Stimulated activated naive CD4-positive, alpha-beta T cell (primary cell): ENCODE measurements at places on chromosomes 6 and 20.

GRCh38 chr6:125182237-125183008 lies 28.9 kb downstream of the TPD52L1 start:
- DNase-seq: no peak

DNA sequence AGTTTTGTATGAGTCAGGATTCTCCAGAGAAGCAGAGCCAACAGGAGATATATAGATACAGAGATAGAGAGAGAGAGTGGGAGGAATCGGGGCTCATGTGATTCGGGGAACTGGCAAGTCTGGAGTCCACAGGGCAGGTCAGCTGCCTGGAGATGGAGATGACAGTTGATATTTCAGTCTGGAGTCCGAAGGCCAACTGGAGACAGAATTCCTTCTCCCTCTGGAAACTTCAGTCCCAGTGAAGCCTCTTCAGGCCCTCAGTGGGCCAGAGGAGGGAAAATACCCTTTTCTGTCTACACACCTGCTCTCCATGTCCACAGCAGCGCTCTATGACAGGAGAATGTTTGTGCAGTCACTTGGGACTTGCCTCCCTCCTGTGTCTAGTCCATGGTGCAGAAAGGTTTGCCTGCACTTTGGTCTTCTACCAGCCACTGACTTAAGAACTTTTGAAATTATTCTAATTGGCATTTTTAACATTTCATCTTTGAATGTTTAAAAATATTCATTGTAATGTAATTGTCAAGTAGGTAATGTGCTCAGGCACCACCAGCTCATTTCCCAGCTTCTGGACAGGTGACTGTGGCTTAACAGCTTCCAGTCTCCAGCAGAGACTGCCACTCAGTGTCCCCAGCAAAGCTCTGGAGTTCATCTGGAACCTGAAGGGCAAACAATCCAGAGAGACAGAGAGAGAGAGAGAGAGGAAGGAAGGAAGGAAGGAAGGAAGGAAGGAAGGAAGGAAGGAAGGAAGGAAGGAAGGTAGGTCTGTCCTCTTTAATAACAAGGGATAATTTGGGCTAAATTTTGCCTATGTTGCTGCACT lies 43.8 kb upstream of the AFDN start:
- no peak for DNase-seq

GRCh38 chr6:26336355-26337198 lies 28.4 kb upstream of the BTN3A2 start:
- no peak for DNase-seq

DNA sequence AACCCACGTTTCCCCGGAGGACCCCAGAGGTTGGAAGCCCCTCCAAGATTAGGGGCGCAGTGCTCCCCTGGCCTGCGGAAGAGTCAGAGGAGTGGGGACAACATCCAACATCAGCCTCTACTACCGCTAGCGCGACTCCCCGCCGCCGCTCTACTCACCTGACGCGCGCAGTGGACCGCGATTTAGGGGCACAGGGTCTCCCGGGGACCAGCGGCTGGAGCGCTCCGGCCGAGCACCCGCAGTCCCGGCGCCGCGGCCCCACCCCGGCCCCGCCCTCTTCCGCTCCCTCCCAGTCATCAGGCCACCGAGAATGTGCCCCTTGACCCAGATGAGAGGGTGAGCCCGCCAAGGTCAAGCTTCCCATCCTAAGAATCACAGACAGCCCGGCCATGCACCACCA lies at the start of gene ZFP57:
ZFP57 (minus strand) TSS at position 249 of the 400 bp plus-strand sequence. CDS start 4,149 bp downstream, outside the sequence.
- no peak for DNase-seq

DNA sequence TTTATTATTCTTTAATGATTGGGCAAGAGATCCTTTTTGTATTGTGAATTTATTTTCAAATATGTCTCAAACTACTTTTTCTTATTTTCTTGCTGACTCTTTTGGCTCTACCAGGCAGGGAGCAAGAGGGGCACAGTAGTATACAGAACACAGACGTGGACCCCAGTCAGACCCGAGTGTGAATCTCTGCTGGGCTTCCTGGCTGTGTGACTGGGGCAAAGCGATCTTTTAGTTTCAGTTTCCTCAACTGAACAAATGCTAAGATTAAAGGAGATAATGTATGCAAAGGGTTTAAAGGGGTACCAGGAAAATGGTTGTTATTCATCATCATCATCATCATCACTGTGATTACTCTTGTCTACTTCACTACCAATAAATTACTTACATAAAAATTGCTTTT lies 317.5 kb downstream of the HIVEP2 start:
- DNase-seq: no peak

DNA sequence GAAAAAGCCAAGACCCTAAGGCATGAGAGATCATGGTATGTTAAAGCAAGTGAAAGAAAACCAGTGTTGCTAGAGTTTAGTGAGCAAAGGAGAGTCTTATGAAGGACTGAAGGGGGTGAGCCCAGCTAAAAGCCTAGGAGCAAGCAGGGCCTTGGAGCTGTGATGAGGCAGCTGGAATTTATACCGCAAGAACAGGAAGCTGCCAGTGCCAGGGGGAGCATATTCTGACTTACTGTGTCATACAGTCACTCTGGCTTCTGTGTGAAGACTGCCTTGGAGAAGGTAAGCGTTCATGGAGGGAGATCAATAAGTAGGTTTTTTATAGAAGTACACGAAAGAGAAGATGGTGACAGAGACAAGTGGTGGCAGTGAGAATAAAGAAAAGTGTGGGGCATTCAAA lies 308.9 kb upstream of the THEMIS start:
- DNase-seq: no peak

DNA sequence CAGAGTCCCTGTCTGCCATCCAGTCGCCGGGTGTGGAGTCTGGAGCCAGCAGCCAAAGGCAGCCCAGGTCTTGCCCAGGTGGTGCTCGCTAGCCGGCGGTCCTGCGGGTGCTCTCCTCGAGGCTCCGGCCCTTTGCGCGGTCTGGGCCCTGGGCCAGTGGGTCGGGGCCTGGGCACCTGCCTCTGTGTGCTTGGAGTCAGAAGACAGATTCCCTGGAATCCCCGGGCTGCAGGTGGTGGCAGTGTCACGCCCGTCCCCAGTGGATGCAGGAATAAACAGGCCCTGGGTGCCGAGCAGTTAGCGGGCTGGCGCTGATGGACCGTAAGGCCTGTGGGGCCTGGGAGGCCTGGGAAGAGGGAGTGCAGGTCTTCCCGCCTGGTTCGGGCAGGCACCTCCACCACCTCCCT lies 5.3 kb downstream of the SS18L1 start:
- DNase-seq: no peak

DNA sequence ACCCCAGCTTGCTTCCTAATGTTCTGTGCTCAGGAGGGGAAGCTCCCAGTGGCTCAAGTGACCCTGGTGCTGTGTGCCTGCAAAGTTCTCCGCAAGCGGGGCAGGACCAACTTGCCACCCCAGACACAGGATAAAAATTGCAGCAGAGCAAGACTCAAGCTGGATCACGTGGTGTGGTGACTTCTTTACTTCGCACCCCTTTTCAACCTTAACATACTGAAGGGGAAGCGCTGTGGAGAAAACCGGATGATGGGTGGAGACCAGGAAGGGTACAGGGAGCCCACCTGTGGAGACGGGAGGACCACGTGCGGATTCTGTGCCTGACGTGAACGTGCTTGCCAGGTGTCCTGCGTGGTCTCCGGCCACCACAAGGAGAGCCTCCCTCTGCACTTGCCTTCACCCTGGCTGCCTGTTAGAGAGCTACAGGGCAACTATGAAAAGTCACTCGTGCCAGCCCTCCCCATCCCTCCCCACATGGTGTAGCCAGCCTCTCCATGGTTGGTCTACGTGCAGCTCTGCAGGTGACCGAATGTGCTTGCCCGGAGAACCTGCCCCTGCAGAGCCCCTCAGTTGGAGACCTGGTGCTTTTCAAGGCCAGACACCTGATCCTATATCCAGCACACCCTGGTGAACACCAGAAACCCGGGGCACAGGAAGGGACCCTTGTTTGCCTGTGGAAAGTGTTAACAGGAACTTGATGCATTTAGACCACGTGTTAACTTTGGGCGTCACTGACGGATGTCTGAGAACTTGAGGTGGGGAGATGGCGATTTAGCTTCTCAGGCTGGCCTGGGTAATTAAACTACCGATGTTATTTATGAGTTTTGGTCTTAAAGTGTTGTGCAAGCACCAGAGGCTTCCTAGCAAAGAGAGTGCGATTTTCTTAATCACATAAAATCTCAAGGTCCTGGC lies 23.9 kb upstream of the DACT2 start:
- DNase-seq: no peak

DNA sequence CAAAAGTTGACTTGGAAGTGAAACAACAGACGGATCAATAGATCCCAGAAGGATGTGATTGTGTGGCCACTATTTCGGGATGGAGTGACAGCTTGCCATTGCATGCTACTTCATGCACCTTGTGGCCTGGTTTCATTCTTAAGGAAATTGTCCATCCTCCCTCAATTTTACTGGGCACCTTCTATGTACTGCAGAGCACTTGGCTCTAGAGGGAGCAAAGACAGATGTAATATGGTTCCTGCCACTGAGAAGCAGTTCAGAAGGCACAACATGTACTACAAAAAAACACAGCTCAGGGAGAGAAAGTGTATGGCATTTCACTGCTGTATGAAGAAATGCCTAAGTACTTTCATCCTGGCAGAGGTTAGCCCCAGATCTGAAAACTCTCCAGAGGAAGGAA lies 91.9 kb downstream of the FOXA2 start:
- DNase-seq: no peak

GRCh38 chr6:109471105-109471810 lies 11.8 kb downstream of the ZBTB24 start:
- no peak for DNase-seq

GRCh38 chr20:3190681-3191111 lies 13.8 kb downstream of the DDRGK1 start:
- DNase-seq: no peak

DNA sequence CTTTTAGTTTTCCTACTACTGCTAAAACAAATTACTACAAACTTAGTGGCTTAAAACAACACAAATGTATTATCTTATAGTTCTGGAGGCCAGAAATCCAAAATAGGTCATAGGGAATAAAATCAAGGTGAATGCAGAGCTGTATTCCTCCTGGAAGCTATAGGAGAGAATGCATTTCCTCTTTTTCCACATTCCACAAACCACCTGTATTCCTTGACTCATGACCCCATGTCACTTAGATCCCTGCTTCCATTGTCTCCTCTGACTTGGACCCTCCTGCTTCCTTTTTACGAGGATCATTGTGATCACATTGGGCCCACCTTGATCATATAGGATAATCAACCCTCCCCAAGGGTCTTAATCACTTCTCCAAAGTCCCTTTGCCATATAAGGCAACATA lies 200.8 kb downstream of the KCNQ5 start:
- DNase-seq: no peak

DNA sequence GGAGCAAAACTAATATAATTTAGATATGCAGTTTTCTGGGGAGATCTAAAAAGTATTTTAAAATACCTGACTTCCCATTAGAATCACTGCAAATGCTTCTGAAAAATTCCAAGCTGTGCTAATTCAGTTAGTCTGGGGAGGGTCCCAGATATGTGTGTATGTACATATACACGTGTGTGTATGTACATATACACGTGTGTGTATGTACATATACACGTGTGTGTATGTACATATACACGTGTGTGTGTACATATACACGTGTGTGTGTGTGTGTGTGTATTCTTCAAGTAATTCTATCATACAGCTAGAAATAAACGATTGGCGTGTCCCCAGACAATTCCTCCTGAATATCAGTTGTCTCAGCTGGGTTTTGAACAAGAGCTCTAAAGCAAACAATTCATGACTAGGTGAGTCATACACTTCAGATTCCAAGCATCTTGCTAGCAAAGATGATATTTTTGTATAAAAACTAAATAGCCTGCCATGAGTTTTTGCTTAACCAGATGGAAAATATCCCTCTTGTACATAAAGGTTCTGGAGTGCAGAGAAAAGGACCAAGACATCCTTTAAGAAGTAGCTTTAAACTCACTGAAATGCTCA lies 58.2 kb downstream of the SPACA1 start:
- no peak for DNase-seq

GRCh38 chr6:153149891-153150290 lies 18.8 kb upstream of the RGS17 start:
- DNase-seq: no peak

DNA sequence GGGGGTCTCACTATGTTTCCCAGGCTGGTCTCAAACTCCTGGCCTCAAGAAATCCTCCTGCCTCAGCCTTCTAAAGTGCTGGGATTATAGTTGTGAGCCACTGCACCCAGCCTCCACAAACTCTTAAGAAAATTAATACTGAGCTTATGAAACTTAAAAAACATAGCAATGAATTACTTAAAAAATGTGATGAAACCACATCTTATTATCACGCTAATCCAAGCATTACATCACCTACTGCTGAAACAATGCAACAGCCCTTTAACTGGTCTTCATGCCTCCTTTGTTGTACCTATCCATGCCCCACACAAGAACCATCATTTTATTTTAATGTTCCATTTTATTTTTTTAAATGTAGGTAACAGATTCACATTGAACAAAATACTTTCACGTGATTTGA lies 24.9 kb downstream of the SESN1 start:
- no peak for DNase-seq

- DNase-seq: no peak
Measured at GRCh38 chr6:105519954-105520353, 117.1 kb upstream of the PREP start.

- DNase-seq: no peak
Measured at GRCh38 chr20:20881808-20882207, 169.4 kb upstream of the RALGAPA2 start.
